Colonic mucosa (tissue), 4 donors: ENCODE measurements at places on chromosomes 3 and 15. TPM values are rescaled to one million over a fixed set of nuclear protein-coding genes. Genes with fewer than 3 reads are reported as not detected.

RGMA gene
- 12.4 TPM for total RNA-seq

ATP8B4 gene
- total RNA-seq = 2.7 TPM

CPN2 gene
- total RNA-seq = not detected

RARB gene
- total RNA-seq = 0.74 TPM

ARHGEF3 gene
- 10.2 TPM for total RNA-seq

DAZL gene
- total RNA-seq = not detected

SI gene
- 66.1 TPM for total RNA-seq

CORO2B gene
- total RNA-seq = 0.77 TPM

RMDN3 gene
- total RNA-seq = 31.1 TPM

EPHA3 gene
- total RNA-seq = 2.4 TPM

CCDC33 gene
- total RNA-seq = 0.21 TPM

- no peak overlapping the region for H3K4me3 ChIP-seq
- peaks cover 8% of the 10 kb centered on the region for H3K4me1 ChIP-seq
- no peak overlapping the region for H3K27ac ChIP-seq
These were observed 139.2 kb downstream of the TPRA1 start for GRCh38 chr3:127451321-127451720.

- H3K27me3 ChIP-seq = no peaks in the 10 kb centered on the region
- H3K36me3 ChIP-seq = no peaks in the 10 kb centered on the region
- H3K4me3 ChIP-seq = no peak overlapping the region
- DNase-seq = no peak
These were observed 62.5 kb downstream of the RPN1 start for GRCh38 chr3:128588147-128588546.

- no peaks in the 10 kb centered on the region for H3K27me3 ChIP-seq
- H3K27ac ChIP-seq = no peak overlapping the region
- H3K4me3 ChIP-seq = no peak overlapping the region
- H3K36me3 ChIP-seq = no peaks in the 10 kb centered on the region
- peak; percentile 16 for DNase-seq
These were observed 161.3 kb downstream of the KLF13 start for GRCh38 chr15:31487811-31488436.

DNA sequence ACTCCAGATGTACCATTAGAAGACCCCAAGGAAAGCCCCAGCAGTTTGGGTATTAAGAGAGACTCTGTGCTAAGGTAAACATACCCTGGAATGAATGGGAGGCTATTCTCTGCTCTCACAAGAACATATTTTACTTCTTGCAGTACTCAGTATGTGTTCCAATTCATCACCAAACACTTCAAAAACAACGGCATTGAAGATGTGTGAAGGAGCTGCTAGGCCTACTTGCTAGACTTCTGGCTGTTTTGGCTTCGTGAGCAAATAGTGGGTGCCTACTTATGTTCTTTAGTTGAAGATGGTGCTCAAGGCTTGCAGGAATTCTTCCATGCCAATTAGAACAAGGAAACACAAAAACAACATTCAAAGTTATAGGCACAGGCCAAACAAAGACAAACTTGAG lies 514.5 kb downstream of the ROBO1 start:
- no peak overlapping the region for H3K4me3 ChIP-seq
- no peaks in the 10 kb centered on the region for H3K36me3 ChIP-seq
- H3K4me1 ChIP-seq = no peaks in the 10 kb centered on the region
- H3K27ac ChIP-seq = no peak overlapping the region
- DNase-seq = no peak

GRCh38 chr3:190345878-190346277 lies 23.6 kb upstream of the CLDN1 start:
- peak overlapping the region; percentile 55 for H3K27ac ChIP-seq
- no peaks in the 10 kb centered on the region for H3K4me1 ChIP-seq
- H3K27me3 ChIP-seq = no peaks in the 10 kb centered on the region

- H3K27me3 ChIP-seq = no peaks in the 10 kb centered on the region
- no peak for DNase-seq
- H3K27ac ChIP-seq = no peak overlapping the region
- no peaks in the 10 kb centered on the region for H3K4me1 ChIP-seq
These were observed 93.0 kb upstream of the C2CD4B start for GRCh38 chr15:62257996-62258521.

- no peaks in the 10 kb centered on the region for H3K27me3 ChIP-seq
- H3K4me3 ChIP-seq = no peak overlapping the region
- no peaks in the 10 kb centered on the region for H3K36me3 ChIP-seq
These were observed 265.0 kb downstream of the IL20RB start for GRCh38 chr3:137222736-137223225.

GRCh38 chr3:129268396-129268795 lies 10.3 kb upstream of the HMCES start:
- no peak for DNase-seq
- no peak overlapping the region for H3K4me3 ChIP-seq
- H3K27ac ChIP-seq = no peak overlapping the region
- H3K27me3 ChIP-seq = no peaks in the 10 kb centered on the region
- no peaks in the 10 kb centered on the region for H3K4me1 ChIP-seq
- H3K36me3 ChIP-seq = peaks cover 66% of the 10 kb centered on the region

DNA sequence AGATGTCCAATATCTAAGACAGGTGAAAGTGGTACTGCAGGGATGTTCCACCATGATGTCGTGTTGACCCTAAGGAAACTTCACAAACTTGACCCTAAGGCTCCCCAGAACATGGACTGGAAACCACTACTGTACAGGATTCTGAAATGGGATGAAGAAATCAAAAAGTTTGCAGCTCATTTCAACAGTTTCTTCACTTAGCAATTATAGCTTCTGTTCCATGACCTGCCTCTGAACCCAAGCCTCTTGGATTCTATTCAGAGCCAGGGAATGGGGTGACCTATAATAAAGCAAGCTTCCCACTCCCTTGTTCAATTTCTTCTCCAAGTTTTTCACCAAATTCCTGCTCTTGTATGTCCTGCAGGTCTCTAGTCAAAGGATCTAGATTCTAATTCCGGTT lies 40.7 kb downstream of the DUT start:
- H3K27me3 ChIP-seq = no peaks in the 10 kb centered on the region
- no peak overlapping the region for H3K27ac ChIP-seq
- no peak for DNase-seq
- H3K36me3 ChIP-seq = no peaks in the 10 kb centered on the region
- H3K4me1 ChIP-seq = no peaks in the 10 kb centered on the region

DNA sequence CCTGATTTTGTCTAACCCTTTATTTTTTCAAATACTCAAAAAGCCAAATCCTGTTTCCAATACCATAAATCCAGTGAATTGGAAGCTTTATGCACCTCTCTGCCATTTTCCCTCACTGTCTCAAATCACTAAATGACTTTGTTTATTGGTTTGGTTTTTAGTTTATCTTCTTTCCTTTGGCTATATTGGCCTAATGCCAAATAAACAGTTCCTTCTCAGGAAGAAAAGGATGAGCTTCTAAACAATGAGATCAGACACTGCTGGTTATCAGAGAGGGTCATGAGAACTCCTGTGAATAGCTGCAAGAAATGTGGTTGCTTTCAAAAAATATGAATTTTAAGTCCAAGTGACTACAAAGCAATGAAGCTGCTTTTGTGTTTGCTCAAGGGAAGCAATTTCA lies 359.9 kb downstream of the MECOM start:
- no peak for DNase-seq
- H3K27me3 ChIP-seq = no peaks in the 10 kb centered on the region
- H3K4me3 ChIP-seq = no peak overlapping the region
- no peaks in the 10 kb centered on the region for H3K4me1 ChIP-seq

DNA sequence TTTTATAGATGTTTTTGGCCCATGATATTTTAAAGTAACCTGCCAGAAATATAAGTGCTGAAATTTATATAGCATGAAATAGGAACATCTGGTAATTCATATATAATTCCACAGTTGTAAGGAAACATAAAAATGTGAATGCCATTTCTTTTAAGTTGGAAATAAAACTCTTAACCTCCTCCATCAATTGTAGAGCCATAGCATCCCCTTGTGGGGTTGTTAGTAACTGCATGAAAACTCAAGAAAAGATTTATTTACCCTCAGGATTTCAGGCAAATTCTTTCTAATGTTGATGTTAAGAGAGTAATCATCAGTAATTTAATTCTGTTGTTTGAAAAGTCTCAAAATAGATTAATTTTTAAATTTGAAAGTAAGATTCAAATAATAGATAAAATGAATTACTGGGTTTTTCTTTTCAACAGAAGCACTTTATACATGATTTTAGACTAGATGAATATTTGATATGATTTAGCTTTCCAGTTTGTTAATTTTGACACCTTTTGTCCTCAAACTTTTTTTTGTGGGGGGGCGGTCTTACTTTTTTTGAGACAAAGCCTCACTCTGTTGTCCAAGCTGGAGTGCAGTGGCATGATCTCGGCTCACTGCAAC lies 74.7 kb downstream of the RASA2 start:
- no peaks in the 10 kb centered on the region for H3K27me3 ChIP-seq
- no peak overlapping the region for H3K27ac ChIP-seq
- no peak overlapping the region for H3K4me3 ChIP-seq
- no peaks in the 10 kb centered on the region for H3K4me1 ChIP-seq

GRCh38 chr3:170760174-170760526 lies 109.8 kb downstream of the RPL22L1 start:
- DNase-seq = no peak
- no peaks in the 10 kb centered on the region for H3K27me3 ChIP-seq
- H3K27ac ChIP-seq = no peak overlapping the region

DNA sequence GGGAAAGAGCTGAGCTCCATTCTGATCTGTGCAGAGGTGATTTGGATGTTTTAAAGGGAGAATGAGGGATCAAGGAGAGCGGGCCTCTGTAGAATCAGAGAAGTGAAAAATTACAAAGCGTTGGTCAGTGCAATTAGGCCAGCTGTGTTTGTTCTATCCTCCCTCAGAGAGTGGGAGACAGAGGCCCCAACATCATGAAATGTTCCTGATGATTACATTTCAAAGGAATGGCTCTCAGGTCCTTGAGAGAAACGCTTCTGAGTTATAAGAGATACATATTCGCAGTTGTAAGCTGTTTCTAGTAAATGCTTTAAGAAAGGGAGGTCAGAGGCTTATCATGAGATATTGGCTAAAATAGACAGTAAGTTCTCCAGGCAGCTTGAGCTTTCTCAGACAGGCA lies 15.7 kb upstream of the CAND2 start:
- H3K36me3 ChIP-seq = no peaks in the 10 kb centered on the region
- no peak for DNase-seq
- no peaks in the 10 kb centered on the region for H3K4me1 ChIP-seq
- no peak overlapping the region for H3K4me3 ChIP-seq
- no peak overlapping the region for H3K27ac ChIP-seq
- H3K27me3 ChIP-seq = no peaks in the 10 kb centered on the region

GRCh38 chr3:104961851-104962250 lies 404.9 kb upstream of the ALCAM start:
- no peaks in the 10 kb centered on the region for H3K4me1 ChIP-seq
- no peaks in the 10 kb centered on the region for H3K27me3 ChIP-seq
- H3K27ac ChIP-seq = no peak overlapping the region
- H3K36me3 ChIP-seq = no peaks in the 10 kb centered on the region
- H3K4me3 ChIP-seq = no peak overlapping the region

DNA sequence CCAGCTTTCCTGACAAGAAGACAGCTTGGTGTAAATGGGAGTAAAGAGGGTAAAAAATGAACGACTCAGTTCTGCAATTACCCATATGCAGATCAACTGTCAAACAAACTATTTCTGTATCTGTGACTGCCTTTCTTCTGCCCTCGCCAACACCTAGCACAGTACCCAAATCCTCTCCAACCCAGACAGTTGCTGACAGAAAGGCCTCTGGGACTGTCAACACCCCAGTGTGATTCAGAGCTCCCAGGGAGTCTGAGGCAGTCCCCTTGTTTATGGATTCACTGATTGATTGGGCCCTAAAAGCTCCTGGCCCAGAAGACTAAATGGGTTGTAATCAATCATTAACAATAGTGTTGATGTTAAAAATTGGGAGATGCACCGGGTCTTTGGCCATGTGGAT lies 20.2 kb downstream of the IL17RD start:
- H3K27ac ChIP-seq = no peak overlapping the region
- no peaks in the 10 kb centered on the region for H3K27me3 ChIP-seq
- H3K36me3 ChIP-seq = no peaks in the 10 kb centered on the region
- no peaks in the 10 kb centered on the region for H3K4me1 ChIP-seq
- DNase-seq = no peak
- H3K4me3 ChIP-seq = no peak overlapping the region

DNA sequence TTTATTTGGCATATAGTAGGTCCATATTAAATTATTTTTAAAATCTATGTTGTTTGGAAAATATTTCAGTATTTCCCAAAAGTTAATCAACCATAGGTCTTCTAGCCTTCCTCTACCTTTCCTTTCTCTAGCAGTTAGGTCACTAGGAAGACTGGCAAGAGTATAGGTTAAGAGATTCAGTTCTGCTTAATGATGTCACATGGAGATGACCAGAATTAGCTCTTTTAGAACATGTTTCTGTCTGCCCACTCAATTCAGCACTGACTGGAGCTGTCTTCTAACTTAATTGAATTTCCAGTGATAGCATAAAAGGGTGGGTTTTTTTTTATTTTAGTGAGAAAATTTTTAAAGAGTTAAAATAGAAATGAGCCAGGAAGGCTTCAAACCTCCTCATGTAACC lies 23.8 kb upstream of the ZBED2 start:
- no peaks in the 10 kb centered on the region for H3K27me3 ChIP-seq
- H3K36me3 ChIP-seq = no peaks in the 10 kb centered on the region
- DNase-seq = no peak
- H3K4me1 ChIP-seq = no peaks in the 10 kb centered on the region

DNA sequence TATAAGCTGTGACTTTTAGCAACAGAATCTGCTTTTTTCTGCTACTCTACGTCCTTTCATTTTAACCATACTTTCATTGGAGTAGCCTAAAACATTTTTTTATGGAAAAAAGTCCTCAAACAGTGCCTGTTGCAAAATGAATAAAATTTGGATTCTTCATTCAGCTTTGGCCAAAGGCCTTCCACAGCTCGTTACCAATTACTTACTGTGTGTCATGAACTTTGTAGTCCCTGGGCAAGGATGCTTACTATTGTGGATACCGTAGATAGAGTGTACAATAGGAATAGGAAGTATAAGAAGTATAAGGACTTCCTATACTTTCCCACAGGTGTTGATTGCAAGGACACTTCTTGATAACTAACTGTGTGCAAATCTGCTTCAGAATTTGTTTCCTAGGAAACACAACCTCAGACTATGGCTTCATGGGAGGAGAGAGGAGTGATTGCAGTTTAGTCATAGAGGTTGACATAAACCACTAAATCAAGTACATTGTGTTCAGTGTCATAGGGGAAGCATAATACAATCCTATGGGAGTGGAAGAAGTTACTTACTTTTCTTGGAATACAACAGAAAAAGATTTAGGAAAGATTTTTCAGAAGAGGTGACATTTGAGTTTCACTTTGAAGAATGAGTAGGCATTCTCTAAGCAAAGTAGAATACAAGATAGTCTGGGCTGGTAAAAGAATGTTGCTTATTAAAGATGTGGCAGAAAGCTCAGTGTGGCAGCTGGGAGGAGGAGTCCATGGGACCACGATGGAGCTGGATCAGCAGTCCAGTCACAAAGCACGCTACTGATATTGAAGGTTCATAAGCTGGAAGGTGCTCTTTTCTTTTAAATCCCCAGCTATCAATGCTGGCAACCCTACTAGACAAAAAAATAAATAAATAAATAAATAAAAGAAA lies 309.7 kb upstream of the TPRG1 start:
- no peak for DNase-seq
- no peaks in the 10 kb centered on the region for H3K4me1 ChIP-seq
- H3K36me3 ChIP-seq = no peaks in the 10 kb centered on the region
- no peak overlapping the region for H3K4me3 ChIP-seq
- H3K27ac ChIP-seq = no peak overlapping the region
